ENCODE measurements at places on chromosomes 2 and 18.
A peak's percentile ranks its signal among the peaks of the same experiment; 100 is the strongest.

GRCh38 chr2:43464590-43464989 lies 131.2 kb downstream of the THADA start:
- no peak for DNase-seq

DNA sequence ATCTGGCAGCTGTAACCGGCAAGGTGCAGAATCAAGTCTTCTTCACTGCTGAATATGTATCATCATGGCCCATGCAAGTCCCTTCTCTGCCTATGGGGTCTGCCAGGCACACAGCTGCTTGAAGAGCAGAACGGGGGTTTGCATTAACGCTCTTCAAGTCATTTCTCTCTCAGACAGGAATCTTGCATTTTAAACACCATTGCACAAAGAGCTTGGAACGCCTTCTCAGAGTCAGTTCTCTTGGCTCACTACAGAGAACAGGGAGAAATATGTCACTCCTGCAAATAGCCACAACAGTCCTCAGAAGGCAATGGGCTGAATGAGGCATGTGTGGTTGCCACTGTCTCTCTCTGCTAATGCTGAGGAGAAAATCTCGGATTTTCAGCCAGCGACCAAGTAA lies 2173.5 kb upstream of the PIK3C3 start:
- DNase-seq: no peak

GRCh38 chr18:12377556-12378197 lies 650 bp upstream of the AFG3L2 start:
- DNase-seq: no peak

DNA sequence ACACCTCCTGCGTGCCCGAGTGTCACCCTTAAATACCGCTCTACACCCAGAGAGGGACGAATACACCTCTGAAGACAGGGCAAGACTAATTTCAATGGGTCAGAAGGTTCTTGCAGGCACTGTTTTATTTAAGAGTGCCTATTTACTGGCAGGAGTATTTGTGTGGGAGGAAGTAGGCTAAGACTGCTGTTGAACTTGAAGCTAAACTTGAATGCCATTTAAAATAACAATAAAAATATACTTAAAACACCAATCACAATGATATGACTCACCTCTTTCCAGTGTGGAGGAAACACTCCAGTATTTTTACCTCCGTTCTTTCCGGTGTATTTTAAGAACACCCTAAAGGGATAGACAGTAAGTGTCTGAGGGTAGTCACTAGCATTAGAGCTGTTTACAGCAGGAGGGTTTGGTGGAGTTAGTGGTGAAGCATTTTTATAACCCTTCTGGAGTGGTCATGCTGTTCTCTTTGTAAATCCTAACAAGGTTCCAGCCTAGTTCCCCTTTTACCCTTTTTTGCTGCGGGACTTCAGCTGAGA lies 9.6 kb upstream of the HOXD1 start:
- DNase-seq: no peak

DNA sequence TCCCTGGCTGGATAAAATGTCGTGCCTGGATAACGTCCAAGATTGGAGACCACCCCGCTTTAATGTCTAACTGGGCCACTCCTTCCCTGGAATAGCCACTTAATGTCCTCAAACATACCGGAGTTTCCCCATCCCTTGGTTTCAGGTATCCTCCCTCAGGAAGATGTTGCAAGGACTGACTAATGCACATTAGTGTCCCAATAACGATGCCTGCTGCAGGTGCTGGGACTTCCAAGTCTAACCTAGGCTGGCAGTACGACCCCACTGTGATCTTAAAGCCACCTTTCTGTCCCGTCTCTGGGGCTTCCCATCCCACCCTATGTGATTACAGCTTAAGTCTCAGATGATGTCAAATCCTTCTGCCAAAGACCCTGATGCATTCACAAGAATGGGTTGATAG lies 1.1 kb upstream of the ATP6V1C2 start:
- no peak for DNase-seq

DNA sequence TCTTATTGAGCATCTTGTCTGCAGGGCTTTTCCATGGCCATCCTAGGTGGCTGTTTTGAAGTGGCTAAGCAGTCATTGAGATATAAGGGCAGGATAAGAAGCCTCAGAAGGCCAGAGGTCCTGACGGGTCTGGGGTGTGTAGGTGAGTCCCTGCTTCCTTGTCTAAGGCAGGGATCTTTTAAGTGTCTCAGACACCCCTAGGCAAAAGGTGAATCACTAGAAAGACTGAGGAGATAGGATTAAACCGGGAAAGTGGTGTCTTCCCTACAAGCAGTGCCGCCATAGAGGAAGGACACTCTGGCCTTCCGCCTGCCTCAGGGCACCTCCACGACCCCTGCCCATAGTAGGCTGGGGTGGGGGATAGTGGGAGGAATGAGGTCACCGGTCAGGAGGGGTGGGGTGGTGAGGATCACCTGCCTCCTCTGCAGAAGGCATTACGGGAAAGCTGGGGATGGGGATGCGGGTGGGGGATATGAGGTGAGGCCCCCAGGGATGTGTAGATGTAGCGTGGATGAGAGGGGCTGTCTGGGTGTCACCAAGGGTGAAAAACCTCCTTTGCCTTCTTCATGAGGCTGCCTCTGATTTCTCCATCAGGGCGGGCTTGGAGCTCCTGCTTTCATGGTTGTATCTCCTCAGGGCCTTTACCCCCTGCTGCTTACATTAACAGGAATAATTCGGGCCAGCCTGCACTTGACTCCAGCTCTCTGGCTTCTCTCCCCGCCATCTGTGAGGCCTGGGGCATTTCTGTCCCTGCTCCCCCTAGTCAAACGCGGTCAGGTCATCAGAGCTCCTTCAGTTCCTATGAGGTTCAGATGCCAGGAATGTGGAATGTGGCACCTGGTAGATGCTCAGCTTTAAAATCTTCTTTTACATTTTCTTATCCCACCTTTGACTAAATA lies 244.0 kb downstream of the DYSF start:
- DNase-seq: no peak

DNA sequence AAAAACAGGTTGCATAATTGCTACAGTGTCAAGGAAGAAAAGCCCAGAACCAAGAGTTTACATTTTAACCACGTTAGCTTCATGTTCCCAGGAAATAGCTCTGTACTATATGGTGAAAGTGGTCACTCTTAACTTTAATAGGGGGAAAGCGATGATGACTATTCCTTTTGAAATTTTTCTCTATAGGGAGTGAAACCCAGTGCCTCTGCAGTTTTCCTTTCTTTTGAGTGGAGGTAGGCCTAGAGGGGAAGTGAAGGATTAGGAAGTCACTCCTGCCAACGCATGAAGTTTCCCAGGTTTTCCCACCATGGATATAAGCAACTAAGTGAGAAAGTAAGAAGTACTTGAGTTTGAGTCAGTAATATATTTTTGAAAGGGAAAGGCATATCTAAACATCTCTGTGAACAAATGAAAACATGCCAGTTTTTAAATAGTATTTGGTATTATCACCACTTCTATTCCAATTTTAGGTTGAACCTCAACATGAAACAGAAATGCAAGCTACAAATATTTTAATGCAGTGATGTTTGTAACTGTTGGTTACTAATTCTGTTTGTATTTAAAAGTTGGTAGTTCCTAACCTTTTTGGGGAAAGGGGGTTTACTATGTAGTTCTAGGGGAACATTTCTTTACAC lies 91.9 kb downstream of the VRK2 start:
- DNase-seq: no peak

GRCh38 chr2:224286923-224287322 lies 115.0 kb downstream of the FAM124B start:
- DNase-seq: no peak

- DNase-seq: peak; percentile 30
Observed at GRCh38 chr2:12718015-12718671, 1.4 kb downstream of the TRIB2 start.

GRCh38 chr2:163348857-163349380 lies 386.9 kb downstream of the FIGN start:
- DNase-seq: no peak

DNA sequence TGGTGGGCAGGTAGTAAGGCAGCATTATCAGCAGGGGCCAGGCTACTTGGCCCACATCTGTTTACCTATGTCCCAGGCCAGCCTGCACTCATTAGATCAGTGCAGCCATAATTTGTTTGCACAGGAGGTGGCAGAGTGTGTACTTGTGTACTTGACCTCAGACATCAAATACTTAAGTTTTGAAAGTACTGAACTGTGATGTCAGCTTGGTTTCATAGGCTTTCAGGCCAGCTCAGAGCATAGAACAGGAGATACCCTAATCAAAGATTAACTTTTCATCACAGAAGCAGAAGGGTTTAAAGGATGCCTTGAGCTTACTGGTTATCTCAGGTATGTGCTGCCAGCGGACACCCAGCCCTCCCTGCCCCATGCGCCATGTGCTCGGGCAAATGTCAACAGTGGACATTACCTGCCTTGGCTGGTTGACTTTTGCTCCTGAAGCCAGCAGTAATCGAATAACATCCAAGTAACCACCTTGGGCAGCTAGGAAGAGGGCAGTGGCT lies 33.2 kb downstream of the ANKRD29 start:
- DNase-seq: peak; percentile 21

- no peak for DNase-seq
Observed at GRCh38 chr2:174007010-174007409, 41.8 kb upstream of the SP3 start.

GRCh38 chr2:7392076-7392787 lies 475.0 kb downstream of the RNF144A start:
- DNase-seq: no peak

- no peak for DNase-seq
Observed at GRCh38 chr18:64202210-64202836, 53.4 kb upstream of the LINC00305 start.

DNA sequence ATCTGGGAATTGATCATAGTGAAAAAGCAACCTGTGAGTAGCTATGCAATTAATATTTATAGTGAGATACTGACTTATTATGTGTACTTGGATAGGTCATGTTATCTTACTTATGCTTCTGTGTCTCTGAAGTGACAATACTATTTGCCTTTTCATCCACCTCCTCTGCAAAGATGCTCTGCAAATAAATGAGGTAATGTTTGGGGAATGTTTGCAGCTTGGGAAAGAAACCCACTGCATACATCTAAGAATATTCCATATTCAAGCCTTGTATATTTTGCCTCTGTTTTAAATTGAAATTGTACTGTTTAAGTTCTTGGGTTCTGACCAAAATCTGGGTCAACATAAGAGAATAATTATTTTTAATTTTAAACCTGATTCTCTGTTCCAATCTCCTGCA lies 217.4 kb upstream of the DTNA start:
- DNase-seq: no peak

DNA sequence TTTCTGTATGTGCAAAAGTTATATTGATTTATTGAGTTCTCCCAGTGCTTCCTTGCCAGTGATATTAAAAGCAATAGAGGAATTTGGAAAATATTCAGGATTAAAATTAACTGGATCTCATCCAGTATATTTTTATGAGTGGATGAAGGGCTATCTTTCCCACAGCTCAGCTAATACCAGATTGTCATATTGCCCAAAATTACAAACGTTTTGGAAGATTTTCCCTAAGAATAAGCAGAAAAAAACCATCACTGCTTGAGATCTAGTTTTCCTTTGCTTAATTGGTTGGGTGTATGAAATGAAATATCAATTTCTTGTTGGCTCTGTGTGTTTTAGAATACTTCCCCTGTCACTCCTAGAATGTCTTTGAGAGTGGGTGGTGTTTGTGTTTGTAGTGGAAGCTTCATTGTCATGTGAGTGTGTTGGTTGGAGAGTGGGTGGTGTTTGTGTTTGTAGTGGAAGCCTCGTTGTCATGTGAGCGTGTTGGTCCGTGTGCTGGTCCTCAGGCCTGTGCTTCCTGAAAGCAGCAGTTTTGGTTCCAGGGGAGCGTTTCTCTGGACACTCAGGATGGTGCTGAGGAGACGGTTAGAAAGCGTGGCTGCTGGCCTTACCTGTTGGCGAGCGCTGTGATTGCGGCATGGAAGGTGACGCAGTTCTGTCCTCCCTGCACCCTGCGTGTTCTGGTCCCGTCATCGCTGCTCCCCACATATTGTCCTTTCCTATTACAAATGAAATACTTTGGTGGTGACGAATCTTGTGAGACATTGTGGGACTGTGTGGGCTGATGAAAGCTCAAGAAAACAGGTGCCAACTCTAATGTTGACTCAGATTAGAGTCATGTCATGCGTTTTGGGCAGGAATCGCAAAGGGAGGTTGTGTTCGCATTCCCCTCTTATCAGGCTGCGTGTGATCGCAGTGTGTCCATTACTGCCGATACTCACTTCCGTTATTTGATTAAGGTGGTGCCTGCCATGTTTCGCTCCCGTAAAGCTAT lies 12.4 kb downstream of the ASB1 start:
- DNase-seq: no peak

DNA sequence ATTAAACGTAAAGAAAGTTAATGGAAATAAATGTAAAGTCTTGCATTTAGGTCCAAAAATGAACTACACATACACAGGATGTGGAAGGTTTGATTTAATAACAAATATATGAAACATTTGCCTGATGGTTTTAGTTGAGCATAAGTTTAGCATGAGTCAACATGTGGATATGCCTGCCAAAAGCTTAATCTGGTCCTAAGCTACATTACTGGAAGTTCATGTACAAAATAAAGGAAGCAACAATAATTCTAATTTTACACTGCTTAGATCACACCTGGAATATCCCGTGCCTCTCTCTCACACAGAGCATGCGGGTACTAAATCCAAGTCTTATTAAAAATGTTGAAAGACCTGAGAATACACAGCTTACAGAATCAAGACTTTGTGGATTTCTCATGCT lies 276.5 kb upstream of the NRP2 start:
- no peak for DNase-seq

GRCh38 chr18:8890957-8891464 lies 185.7 kb downstream of the MTCL1 start:
- DNase-seq: no peak

DNA sequence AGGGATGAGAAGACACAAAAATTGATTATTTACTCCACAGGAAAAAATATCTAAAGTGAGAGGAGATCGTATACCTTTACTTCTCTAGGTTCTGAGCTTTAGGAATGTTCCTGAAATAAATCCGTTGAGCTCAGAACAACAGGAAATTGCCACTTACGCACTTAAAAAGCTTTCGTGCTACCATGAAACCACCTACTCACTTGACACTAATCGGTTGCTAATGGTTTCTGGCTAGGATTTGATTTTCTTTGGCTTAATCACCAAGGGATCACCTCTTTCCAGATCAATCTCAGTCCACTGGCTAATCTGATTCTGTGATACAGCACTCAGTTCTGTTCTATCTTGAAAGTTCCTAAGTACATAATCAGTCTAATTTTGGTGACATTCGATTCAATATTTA lies 419.6 kb downstream of the DLGAP1 start:
- DNase-seq: no peak

- DNase-seq: no peak
Observed at GRCh38 chr18:13220361-13220991, 1.9 kb downstream of the LDLRAD4 start.

- DNase-seq: no peak
Observed at GRCh38 chr2:127170452-127171197, 49.5 kb downstream of the CYP27C1 start.

DNA sequence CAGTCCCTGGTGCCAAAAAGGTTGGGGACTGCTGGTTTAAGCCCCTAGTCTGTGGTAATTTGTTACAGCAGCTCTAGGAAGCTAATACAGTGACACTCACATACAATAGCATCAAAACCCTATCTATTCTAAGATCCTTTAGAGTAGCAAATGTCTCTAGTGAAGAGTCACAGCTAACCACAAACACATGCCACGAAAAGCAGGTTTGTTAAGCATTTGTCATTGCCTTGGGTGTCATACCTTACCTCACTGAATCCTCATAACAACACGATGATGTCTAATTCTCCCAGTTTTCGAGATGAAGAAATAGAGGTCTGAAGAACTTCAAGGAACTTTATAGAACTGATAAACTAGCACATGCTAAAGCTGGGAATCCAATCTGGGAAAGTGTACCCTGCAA lies 29.6 kb upstream of the RNF152 start:
- DNase-seq: no peak

All from NCI-H187 (cell line).